CD4-positive, CD25-positive, alpha-beta regulatory T cell (primary cell): ENCODE measurements at places on chromosomes 13 and 19. TPM values are rescaled to one million over a fixed set of nuclear protein-coding genes. Genes with fewer than 3 reads are reported as not detected.

ZNF527 gene
- 12.5 TPM for total RNA-seq

UPF1 gene
- 140 TPM for total RNA-seq

RASIP1 gene
- total RNA-seq = 0.22 TPM

ACP5 gene
- total RNA-seq = 40.4 TPM

NLRP5 gene
- total RNA-seq = not detected

C1QTNF9B gene
- total RNA-seq = not detected

IZUMO2 gene
- total RNA-seq = not detected

KLK3 gene
- not detected for total RNA-seq

TNFRSF19 gene
- 1.4 TPM for total RNA-seq

THSD1 gene
- total RNA-seq = 0.79 TPM

ZNF610 gene
- total RNA-seq = 0.67 TPM

DNA sequence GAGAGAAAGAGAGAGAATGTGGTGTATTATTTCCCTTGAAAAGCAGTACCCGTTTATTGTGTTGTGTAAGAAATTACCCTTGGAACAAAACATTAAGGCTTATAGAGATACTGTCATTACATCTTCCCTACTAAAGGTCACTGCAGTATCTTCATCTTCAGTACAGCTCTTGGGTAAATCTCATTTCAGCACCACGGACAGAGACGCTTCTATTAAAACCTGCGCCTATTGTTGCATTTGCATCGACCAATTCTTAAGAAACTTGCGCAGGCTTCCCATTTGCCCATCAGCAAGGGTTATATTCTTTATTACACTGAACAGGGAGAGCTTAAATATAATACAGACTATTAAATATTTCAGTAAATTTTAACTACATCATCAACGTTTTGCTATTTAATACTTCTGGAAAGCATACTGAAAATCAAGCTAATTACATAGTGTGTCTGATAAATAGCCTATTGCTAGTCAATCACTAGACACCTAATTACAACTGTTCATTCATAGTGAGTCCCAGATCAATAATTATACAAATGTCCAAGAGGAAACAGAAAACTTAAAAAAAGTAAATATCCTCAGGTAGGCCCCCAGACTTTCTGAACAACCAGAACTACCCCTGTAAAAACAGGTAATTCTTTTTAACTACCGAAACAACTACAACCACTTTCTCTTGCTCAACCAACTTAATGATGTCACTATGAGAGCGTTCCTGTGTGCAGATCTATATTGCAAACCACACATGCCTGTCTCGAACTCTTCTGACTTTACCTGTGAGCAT is 350.6 kb downstream of the LIG4 start:
- no peak for DNase-seq
- H3K4me3 ChIP-seq = no peak overlapping the region
- no peak overlapping the region for H3K27ac ChIP-seq
- H3K36me3 ChIP-seq = no peaks in the 10 kb centered on the region

DNA sequence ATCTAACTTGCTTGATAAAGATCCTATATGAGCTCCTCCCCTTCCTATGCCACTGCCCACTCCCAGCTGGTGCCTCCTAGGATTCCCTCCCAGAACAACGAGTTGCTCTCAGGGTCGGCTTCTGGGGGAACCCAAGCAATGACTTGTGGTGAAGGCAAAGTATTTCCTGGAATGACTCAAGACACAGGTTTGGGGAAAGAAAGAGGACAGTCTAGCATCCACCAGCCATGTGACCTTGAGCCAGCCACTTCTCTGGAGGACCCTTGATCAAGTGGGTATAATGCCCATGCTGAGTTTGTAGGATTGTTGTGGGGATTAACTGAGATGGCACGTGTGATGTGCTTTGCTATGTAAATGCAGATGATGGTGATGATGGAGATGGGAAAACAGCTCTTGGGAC is 33.0 kb downstream of the MBD3L2B start:
- no peak overlapping the region for H3K4me3 ChIP-seq
- no peak for DNase-seq
- no peaks in the 10 kb centered on the region for H3K36me3 ChIP-seq
- no peak overlapping the region for H3K27ac ChIP-seq

DNA sequence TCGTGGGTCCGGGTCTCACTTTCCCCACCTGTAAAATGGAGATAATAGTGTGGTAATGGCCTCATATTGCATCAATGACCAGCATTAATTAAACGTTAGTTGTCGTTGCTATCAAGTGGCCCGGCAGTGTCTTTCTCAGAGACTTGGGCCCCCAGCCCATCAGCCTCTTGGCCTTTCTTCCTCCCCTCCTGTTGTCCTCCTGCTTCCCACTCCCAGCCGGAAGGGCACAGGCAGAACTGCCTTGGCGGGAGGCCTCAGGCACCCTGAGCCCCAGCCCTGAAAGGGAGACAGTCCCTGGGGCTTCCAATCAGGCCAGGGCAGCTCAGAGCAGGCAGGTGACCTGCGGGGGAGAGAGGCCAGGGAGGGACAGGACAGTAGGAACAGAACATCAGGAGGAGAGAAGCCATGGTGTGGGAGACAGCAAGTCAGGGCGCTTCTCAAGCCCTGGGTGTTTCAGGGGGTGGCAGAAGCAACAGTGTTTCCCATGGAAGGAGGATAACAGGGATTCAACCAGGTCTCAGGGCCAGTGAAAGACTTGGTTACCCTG is 4.6 kb downstream of the MARK4 start:
- no peak overlapping the region for H3K4me3 ChIP-seq
- no peak for DNase-seq
- peaks cover 4% of the 10 kb centered on the region for H3K36me3 ChIP-seq
- H3K27me3 ChIP-seq = no peaks in the 10 kb centered on the region

GRCh38 chr13:59472134-59472533 is 691.6 kb downstream of the DIAPH3 start:
- no peak overlapping the region for H3K27ac ChIP-seq
- DNase-seq = no peak
- no peaks in the 10 kb centered on the region for H3K4me1 ChIP-seq
- H3K27me3 ChIP-seq = no peaks in the 10 kb centered on the region

GRCh38 chr19:16143399-16144215 is at the start of gene HSH2D:
Gene HSH2D, plus strand, starts transcription at chr19:16143685. Its CDS starts 5,066 bp downstream, at chr19:16148751.
- H3K4me3 ChIP-seq = peak within 1 kb of the TSS; percentile 89
- H3K4me1 ChIP-seq = peaks cover 42% of the 10 kb centered on the region
- no peaks in the 10 kb centered on the region for H3K27me3 ChIP-seq
- peaks cover 8% of the 10 kb centered on the region for H3K36me3 ChIP-seq
- peak within 1 kb of the TSS; percentile 80 for H3K27ac ChIP-seq

GRCh38 chr13:70088926-70089325 is 18.7 kb upstream of the ATXN8OS start:
- H3K4me3 ChIP-seq = no peak overlapping the region
- no peak overlapping the region for H3K27ac ChIP-seq
- H3K36me3 ChIP-seq = no peaks in the 10 kb centered on the region
- H3K4me1 ChIP-seq = no peaks in the 10 kb centered on the region
- H3K27me3 ChIP-seq = no peaks in the 10 kb centered on the region

DNA sequence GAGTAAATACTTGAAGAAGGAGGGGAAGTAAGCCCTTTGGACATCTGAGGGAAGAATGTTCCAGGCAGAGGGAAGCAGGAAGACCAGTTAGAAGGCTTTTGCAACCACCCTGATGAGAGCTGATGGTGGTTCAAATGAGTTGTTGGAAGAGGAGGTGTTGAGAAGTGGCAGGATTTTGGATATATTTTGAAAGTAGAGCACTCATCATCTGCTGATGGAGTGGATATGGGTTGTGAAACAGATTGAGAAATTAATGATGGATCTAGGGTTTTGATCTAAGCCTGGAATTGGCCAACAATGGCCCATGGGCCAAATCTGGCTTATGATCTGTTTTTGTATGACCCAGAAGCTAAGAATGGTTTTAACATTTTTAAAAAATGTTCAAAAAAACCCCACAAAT is 230.7 kb downstream of the NDFIP2 start:
- H3K27ac ChIP-seq = no peak overlapping the region
- H3K4me1 ChIP-seq = no peaks in the 10 kb centered on the region
- no peak overlapping the region for H3K4me3 ChIP-seq
- H3K27me3 ChIP-seq = no peaks in the 10 kb centered on the region

GRCh38 chr13:80050252-80050651 is 290.7 kb downstream of the SPRY2 start:
- H3K4me3 ChIP-seq = no peak overlapping the region
- H3K36me3 ChIP-seq = no peaks in the 10 kb centered on the region
- no peaks in the 10 kb centered on the region for H3K4me1 ChIP-seq
- H3K27ac ChIP-seq = no peak overlapping the region

DNA sequence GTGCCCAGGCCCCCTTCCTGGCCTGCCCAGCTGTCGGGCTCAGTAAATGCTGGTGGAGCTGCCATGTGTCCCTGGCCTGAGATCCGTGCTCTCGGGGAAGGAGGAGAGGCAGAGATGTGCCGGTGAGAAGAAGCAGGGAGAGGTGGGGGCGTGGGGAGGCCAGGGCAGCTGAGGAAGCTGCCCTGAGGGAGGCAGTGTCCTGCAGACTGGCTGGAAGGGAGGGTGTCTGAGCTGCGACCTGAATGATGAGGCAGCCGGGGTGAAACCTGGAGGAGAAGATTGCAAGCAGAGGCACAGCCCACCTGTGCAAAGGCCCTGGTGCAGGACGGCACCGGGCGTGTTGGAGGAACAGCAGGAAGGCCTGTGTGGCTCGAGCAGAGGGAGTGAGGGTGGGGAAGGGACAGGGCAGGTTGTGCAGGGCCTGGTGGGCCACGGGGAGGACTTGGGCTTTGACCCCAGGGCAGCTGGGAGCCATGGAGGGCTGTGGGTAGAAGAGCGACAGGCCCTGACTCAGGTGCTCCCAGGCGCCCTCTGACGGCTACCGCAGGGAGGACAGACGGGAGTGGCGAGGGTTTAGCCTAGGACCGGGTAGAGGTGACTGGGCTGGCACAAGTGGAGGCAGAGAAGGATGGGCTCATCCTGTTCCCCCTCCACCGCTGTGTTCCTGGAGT is 14.0 kb upstream of the CELF5 start:
- DNase-seq = peak; percentile 54
- peaks cover 13% of the 10 kb centered on the region for H3K36me3 ChIP-seq
- H3K4me1 ChIP-seq = no peaks in the 10 kb centered on the region
- no peak overlapping the region for H3K4me3 ChIP-seq
- no peaks in the 10 kb centered on the region for H3K27me3 ChIP-seq
- no peak overlapping the region for H3K27ac ChIP-seq

DNA sequence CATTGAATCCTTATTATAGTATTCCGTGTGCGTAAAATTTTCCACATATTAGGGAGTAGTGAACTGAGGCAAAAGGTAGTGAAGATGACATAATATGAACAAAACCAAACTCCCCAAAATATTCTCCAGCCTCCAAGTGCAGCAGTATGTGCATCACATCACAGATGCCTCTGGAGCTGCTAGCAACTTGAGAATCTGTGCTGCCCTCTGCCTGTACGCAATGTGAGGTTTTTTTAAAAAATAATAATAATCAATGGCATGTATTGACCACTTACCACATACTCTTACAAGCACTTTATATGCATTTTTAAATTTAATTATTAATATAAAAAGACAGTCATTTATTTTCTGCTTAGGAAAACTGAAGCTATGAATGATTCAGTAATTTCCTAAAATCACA is 583.0 kb upstream of the SPRY2 start:
- H3K27ac ChIP-seq = no peak overlapping the region
- H3K27me3 ChIP-seq = no peaks in the 10 kb centered on the region
- no peaks in the 10 kb centered on the region for H3K36me3 ChIP-seq
- no peak for DNase-seq
- H3K4me3 ChIP-seq = no peak overlapping the region
- no peaks in the 10 kb centered on the region for H3K4me1 ChIP-seq

GRCh38 chr13:23690668-23691067 is 120.5 kb downstream of the TNFRSF19 start:
- H3K36me3 ChIP-seq = no peaks in the 10 kb centered on the region
- no peak overlapping the region for H3K4me3 ChIP-seq
- no peak for DNase-seq
- no peak overlapping the region for H3K27ac ChIP-seq
- peaks cover 6% of the 10 kb centered on the region for H3K27me3 ChIP-seq
- peaks cover 2% of the 10 kb centered on the region for H3K4me1 ChIP-seq

- no peaks in the 10 kb centered on the region for H3K27me3 ChIP-seq
- H3K4me1 ChIP-seq = peaks cover 2% of the 10 kb centered on the region
- no peak for DNase-seq
- no peak overlapping the region for H3K4me3 ChIP-seq
Observed at GRCh38 chr13:110902370-110902769, 12.5 kb downstream of the ANKRD10 start.

- peak; percentile 85 for DNase-seq
- no peaks in the 10 kb centered on the region for H3K27me3 ChIP-seq
- H3K27ac ChIP-seq = peak overlapping the region; percentile 71
- peaks cover 79% of the 10 kb centered on the region for H3K4me1 ChIP-seq
- H3K4me3 ChIP-seq = peak overlapping the region; percentile 77
Observed at GRCh38 chr19:8571006-8571411, 6.2 kb downstream of the MYO1F start.

DNA sequence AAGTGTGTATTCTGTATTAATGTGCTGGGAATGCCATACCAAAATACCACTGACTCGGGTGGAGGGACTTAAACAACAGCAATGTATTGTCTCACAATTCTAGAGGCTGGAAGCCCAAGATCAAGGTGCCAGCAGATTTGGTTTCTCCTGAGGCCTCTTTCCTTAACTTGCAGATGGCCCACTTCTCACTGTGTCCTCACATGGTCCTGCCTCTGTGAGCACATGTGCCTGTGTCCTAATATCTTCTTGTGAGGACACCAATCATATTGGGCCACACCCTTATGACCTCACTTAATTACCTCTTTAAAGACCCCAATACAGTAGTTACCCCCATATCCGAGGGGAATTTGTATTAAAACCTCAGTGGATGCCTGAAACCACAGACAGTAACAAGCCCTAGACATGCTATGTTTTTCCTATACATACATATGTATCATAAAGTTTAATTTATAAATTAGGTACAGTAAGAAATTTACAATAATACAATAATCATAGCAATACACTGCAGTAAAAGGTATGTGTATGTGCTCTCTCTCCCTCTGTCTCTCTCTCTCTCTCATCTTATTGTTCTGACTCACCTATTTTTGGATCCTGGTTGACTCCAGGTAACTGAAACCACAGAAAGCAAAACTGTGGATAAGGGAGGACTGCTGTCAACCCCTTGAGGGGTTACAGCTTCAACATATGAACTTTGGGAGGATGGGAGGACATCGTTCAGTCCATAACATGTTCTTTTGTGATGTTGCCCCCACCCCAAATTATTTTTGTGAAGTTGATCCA is 174.3 kb downstream of the IRS2 start:
- no peaks in the 10 kb centered on the region for H3K27me3 ChIP-seq
- no peak overlapping the region for H3K27ac ChIP-seq
- no peaks in the 10 kb centered on the region for H3K36me3 ChIP-seq
